ENCODE measurements at places on chromosomes 5 and 9. TPM values are rescaled to one million over a fixed set of nuclear protein-coding genes. Genes with fewer than 3 reads are reported as not detected.
A peak's percentile ranks its signal among the peaks of the same experiment; 100 is the strongest.

The FBLL1 gene
- polyA plus RNA-seq: 2.4 TPM

The ANGPTL2 gene
- polyA plus RNA-seq: 49.4 TPM

The MCTP1 gene
- polyA plus RNA-seq: 7.6 TPM

The SLC6A3 gene
- not detected for polyA plus RNA-seq

The DAB2 gene
- 110 TPM for polyA plus RNA-seq

DNA sequence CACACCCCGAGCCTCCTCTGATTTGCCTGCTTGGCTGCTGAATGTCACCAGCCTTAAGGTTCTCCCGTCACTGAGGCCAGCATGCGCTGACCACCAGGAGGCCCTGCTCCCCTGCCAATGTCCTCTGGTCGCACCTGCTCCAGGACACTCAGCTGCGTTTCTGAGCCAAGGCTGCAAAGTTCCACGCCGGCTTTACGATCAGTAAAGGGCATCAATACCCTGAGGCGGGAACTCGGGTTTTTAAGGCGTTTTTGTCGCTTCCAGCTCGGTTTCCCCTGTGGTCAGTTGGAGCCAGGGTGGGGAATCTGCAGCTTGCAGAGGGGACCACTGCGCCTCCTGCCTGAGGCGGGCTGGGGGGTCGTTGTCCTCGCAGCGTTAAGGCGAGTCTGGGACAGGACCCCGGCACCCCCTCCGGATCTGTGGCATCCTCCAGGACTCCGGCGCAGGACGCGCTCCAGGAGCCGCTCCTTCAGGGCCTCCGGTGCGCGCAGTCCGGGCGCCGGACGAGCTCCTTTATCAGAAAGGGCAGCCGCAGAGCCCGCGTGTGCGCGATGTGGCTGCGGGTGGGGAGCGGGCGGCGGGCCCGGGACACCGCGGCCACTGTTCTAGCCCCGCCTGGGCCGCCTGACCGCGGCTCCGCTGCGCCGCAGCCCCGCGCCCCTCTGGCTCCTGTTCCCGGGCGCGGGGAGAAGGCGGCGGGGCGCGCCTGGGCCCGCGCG, 24.1 kb upstream of the FLT4 start:
- DNase-seq: no peak

DNA sequence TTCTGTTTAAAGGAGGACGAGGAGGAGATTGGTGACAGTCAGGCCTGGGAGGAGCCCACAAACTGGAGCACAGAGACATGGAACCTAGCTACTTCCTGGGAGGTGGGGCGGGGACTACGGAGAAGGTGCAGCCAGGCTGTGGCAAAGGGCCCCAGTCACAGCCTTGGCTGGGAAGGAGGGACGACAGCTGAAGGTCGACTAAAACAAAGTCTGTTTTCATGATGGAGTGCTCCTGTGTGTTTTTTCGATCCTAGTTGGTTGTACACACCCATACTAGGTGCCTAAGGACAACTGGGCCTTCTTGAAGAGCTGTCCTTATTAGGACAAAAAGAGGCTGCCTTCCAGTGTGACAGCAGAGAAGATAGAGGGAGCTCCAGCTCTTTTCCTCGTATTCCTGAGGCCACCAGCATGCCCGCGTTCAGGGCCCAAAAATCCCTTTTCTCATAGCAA, 2.9 kb downstream of the CCDC107 start:
- DNase-seq: no peak

DNA sequence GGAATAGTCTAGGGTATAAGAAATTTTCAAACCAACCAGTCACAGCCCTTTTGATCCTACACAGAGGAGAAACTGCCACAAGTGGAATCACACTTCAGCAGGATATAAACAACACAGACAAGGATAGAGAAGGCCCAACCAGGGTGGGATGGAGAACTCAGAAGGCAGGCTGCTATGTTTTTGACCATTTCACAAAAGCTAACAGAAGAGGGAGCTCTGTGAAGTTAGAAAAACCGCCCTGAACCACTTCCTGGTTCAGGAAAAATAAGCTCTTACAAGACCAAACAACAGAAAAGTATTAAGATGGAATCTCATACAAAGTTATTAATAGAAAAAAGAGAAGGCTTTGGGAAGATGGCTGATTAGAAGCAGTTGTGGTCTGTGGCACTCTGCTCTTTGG, 960 bp upstream of the IFNB1 start:
- no peak for DNase-seq

DNA sequence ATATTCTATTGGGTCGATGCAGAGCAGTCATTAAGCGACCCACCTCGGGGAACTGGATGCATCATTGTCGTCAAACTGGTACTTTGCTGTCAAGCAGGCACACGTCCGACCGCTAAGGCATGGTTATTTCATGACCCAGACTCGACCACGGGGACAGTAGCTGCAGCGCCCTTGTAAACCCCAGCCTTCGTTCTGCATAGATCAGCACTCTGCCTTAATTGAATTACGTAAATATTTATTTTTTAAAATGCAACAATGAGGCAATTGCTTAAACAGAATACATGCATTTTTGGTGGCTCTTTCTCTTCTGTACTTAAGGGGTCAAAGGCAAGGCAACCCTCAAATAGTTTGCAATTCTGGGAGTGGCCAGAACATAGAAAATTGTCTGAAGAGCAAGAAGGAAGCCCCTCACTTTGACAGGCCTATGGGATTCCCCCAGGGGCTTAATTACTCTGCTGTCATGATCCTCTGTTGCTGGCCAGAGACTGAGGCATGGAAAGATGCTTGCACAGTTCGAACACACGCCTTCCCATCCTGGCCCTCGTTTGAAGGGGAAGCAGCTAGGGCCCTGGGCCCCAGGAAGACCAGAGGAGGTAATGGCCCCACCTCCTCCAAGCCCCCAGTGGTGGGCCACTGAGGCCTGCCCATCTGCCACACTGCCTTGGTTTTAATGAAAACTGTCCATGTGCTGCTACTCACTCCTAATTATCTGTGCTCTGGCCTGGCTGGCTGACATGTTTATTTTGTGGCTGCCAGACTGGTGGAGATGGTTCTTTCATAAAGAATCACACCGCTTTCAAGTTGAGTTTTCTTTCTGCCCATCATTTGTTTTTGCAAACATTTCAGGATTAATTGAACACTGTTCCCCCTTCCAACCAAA, 169.7 kb upstream of the MAST4 start:
- no peak for DNase-seq

DNA sequence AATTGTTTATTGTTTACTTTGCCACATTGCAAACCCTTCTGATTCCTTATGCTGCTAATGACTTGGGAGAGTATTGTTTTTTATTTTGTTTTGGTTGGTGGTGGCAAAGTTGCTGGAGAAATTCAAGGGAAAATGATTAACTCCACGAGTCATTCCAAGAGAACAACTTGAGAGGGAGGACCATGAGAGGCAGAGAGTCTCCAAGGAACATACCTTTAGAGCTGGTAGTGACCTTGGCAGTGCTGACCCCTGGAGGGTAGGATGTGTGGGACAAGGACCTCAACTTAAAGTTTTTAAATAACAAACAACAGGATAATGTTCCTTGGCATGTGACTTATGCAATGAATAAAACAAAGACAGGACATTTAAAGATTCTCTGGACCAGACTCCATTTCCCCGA, 139.7 kb downstream of the LRRC70 start:
- no peak for DNase-seq

GRCh38 chr9:122944960-122945888, 4.4 kb downstream of the RABGAP1 start:
- DNase-seq: no peak

GRCh38 chr5:91706785-91707520, 323.8 kb upstream of the ARRDC3 start:
- DNase-seq: no peak

- peak; percentile 71 for DNase-seq
Measured at GRCh38 chr5:157384971-157385709, 74.9 kb upstream of the NIPAL4 start.

GRCh38 chr5:78187172-78187571, 107.3 kb downstream of the AP3B1 start:
- DNase-seq: no peak

DNA sequence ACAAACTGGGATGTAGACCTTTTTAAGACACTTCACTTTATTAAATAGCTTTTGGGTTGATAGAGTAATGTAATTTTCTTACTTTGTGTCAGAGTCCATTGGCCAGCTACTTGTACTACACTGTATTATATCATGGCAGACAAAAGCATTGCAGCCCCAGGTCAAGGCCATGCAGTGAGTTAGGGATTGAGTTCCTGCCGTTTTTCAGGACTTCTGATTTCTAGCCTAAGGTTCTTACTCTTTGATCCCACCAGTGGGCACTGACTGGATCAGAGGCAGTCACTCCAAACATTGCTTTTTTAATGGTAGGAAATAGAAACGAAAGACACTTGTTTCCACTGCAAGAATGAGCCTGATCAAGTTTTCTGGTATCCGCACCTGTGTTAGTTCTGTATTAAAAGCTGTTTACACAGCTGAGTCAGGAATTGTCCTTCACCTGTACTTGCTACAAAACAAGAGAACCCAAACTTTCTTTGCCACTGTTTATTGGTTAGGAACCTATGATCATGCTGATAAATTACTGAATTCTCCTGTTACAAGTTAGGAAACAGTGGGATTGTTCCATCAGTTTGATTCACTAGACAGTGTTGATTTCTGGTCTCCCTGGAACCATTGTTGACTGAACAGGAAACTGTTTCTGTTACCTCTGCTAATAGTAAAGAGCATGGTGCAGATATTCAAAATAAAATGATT, 22.1 kb downstream of the LRRC70 start:
- no peak for DNase-seq

GRCh38 chr5:128062172-128062746, 21.3 kb upstream of the SLC12A2 start:
- DNase-seq: no peak

DNA sequence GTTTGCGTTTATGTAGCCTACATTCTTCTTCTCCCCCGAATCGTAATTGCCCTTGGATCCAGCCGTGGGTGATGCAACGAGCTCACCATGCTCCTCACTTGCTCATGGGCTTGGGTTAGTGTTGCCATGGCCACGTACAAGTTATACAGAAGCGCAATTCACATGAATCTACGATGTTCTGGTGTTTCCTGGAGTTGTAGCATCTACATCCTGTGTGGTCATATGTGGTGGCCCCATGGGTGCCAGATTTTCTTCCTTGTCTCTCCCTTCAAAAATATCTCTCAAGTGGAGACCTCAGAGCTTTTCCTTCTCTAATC, 115.3 kb downstream of the TLE4 start:
- no peak for DNase-seq

DNA sequence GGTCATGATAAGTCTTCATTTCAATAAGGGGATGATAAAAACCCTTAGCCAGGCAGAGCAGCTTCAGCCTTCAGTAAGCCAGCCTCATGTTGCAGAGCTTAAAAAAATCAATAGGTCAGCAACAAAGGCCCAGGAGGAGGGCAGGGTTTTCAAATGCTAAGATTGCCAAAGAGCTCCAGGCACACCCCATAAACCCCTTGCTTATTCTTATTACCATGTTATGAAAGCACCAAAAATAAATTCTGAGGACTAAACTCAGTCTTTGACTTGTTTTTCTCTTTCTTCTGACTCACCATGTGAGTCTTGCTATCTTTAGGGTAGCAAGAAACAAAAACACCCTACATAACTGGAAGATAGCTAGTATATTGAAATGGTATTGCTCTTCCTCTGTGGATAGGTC, 317.1 kb downstream of the KCTD16 start:
- DNase-seq: no peak

DNA sequence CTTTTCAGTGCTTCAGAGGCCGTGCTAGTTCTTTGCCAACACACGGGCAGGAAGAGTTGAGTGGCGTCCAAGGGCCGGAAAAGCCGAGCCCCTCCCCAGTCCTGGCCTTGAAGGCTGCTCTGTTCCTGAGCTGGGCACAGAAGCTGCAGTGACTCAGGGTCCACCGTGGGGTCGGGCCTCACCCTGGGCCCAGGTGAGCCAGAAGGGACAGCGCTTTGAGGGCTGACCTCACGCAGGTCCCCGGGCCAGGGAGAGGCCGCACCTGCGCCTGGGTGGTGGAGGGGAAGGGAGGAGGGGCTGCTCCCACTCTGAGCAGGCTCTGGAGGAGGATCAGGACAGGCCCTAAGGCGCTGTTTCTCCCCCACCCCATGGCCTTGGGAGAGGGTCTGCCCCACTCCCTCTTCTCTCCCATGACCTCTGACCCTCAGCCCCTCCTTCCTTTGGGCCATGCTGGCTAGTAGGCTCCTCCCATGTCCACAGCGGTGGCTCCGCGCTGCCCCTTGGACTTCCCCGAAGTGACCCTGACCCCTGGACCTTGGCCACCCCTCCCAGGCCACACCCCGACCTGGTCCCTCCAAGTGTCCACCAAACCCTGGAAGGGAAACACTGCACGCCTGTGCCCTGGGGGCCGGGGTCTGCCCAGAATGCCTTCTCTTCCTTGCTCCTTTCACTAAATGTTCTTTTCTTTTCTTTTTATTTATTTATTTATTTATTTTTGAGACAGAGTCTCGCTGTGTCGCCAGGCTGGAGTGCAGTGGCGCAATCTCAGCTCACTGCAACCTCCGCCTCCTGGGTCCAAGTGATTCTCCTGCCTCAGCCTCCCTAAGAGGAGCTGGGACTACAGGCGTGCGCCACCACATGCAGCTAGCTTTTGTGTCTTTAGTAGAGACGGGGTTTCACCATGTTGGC, 19.7 kb upstream of the SLC6A19 start:
- no peak for DNase-seq

GRCh38 chr5:115733607-115734006, 82.9 kb downstream of the CDO1 start:
- DNase-seq: no peak

- DNase-seq: no peak
Measured at GRCh38 chr5:78953092-78953800, 31.9 kb downstream of the ARSB start.

GRCh38 chr5:158017469-158017868, 158.5 kb upstream of the CLINT1 start:
- no peak for DNase-seq

GRCh38 chr5:39520232-39520572, 95.4 kb upstream of the DAB2 start:
- peak; percentile 78 for DNase-seq

DNA sequence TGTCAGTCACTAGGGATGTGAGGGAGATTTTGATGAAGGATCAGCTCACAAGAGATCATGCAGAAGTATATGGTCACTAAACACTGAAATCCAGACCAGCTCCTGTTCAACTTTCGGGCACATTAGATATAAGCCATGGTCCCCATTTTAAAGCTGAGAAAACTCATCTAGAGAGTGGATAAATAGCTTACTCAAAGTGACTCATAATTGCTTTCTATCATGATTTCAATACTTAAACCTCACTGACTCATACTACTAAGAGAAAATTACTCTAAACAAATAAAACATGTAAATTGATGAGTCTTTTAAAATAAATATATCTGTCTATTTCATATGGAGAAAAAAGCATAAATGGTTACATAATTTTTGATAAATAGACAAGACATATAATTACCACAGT, 567.7 kb downstream of the TLR4 start:
- DNase-seq: no peak

DNA sequence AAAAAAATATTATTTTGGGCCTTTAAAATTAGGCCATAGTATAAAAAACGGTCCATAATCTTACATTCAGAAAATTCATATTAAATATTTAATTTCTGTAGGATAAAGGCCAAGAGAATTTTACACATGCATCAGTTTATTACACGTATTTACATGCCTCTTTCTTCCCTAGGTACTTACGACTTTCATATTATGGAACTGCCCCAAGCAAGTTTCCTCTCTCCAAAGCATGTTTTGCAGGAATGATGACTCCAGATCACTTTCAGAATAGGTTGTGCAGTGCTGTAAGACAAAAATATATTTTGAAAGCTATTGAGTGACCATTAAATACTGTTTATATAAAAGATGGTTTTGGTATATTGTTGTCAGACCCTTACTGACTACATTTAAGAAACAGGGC, 61.8 kb downstream of the WDR36 start:
- no peak for DNase-seq

- no peak for DNase-seq
Measured at GRCh38 chr5:80885396-80886000, 74.7 kb upstream of the RASGRF2 start.
